ENCODE measurements at places on chromosomes 16 and 17.
A peak's percentile ranks its signal among the peaks of the same experiment; 100 is the strongest.

- DNase-seq: no peak
These were observed 19.7 kb upstream of the GUCY2D start for GRCh38 chr17:7982666-7983065.

GRCh38 chr16:15691046-15691445, 41.0 kb downstream of the NDE1 start:
- DNase-seq: no peak

GRCh38 chr16:4625560-4626159, 1.0 kb downstream of the MGRN1 start:
- no peak for DNase-seq

GRCh38 chr17:80539022-80539641, 5.5 kb upstream of the RPTOR start:
- no peak for DNase-seq

DNA sequence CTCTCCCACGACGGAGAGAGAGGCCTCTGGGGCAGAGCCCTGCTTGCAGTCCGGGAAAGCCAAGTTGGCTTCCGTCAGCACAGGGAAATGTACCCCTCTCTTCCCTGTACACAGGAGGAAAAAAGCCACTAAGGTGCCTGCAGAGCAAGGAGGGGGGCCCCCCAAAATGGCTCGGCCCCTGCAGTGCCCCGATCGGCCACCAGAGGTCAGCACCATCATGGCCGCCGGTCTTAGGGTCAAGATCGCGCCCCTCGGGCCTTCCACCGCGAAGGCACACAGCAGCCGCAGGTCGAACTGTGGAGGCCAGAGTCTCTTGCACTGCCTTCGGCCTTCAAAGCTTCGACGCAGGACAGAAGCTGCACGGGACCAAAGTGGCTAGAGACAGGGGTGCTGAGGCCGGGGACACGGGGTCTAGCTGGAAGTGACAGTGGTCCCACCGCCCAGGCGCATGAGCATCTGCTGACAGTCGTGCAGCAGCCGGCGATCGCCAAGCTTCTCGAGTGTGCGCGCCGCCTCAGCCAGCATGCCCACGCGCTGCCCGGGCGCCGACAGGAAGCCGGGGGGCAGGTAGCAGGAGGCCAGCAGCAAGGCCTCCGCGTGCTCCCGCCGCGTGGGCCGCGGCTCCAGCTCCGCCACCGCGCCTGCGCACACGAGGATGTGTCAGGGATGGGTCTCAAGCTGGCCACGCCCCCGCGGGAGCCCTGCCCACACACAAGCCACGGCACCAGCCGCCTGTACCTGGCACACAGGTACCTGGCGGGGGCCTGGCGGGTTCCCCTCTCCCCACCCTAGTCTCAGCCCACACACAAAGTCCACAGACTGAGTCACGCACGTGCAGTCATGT, 24.4 kb downstream of the SREBF1 start:
- DNase-seq: no peak

- no peak for DNase-seq
These were observed 203.4 kb upstream of the FOXF1 start for GRCh38 chr16:86306811-86307513.

- no peak for DNase-seq
These were observed at the start of gene TVP23A for GRCh38 chr16:10817963-10818941. TSS of gene TVP23A (minus strand) at chr16:10818794. CDS start at chr16:10818493, 301 bp downstream.

- DNase-seq: no peak
These were observed 16.5 kb upstream of the NF1 start for GRCh38 chr17:31078290-31078689.

GRCh38 chr17:57928928-57929327, 26.3 kb downstream of the CUEDC1 start:
- no peak for DNase-seq

GRCh38 chr16:46970089-46970488, 3.4 kb downstream of the DNAJA2 start:
- DNase-seq: no peak

DNA sequence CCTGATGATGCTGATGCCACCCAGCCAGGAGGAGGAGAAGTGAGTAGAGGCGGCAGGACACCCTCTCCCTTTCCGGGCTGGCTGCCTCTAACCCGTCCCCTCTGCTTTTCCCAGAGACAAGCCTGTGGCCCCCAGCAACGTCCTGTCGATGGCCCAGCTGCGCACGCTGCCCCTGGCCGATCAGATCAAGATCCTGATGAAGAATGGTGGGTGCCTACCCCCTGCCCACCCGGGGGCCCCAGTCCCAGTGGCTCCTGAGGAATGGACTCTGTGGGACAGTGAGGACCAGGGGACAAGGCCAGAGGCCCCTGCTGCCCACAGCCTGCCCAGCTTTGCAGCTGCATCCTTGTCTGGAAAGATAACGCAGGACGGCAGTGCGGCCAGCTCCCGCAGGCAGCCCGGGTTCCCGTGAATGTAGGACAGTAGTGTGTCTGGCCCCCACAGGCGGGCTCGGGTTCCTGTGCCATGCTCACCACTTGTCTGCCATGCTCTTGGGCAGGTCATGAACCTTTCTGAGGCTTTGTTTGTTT, 19.9 kb downstream of the POLR3E start:
- no peak for DNase-seq

GRCh38 chr16:12417815-12418211, 385.9 kb downstream of the CPPED1 start:
- DNase-seq: peak; percentile 5

DNA sequence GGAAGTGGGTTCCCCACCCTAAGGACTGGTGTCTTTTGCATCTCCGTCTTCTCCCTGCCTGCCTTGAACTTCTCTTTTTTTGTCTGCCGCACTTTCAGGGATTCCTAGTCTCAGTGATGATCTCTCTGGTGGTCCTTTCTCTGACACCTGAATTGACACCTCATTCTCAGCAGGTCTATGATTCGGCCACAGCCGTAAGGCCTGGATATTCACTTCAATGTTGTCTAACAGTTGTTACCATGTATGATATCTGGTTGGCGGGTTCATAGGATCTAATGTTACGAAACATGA, 25.1 kb upstream of the SLC47A1 start:
- DNase-seq: no peak

GRCh38 chr16:88867581-88868246, 1.3 kb upstream of the PABPN1L start:
- no peak for DNase-seq

DNA sequence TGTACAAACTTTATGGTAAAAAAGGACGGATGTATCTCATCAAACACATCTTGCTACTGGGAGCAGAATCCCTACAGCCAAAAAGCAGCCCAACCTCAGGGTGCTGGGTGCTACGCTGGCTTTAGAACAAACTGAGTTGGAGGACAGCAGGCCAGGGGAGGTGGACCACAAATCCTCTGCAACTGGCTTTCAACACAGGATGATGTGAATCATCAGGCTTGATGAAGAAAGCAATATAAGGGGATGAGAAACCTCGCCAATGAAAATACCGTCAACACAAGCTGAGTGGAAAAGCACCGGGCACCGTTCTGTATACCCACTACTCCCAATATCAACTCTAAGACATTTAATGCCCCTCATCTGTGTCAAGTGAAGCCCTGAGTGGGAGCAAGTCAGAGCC, 14.3 kb downstream of the HBQ1 start:
- DNase-seq: no peak

DNA sequence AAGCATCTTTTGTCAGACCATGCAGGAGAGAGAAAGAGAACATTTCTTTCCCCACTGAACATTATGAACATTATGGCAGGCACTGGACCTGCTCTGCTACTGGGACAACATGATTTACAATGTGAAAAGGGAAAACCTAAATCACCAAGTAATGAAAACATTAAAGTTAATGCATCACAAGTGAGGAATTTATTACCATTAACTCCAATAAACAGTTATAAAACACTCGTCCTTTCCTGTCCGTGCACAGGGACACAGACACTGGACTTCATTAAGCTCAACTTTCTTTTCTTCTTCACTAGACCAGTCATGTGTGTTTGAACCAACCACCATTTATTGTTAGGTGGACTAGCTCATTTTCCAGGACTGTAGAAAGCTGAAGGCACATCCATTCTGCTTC, 95.4 kb downstream of the SNX11 start:
- no peak for DNase-seq

- no peak for DNase-seq
These were observed 32.6 kb upstream of the ZFP90 start for GRCh38 chr16:68506331-68507053.

- no peak for DNase-seq
These were observed 116.2 kb downstream of the C16orf78 start for GRCh38 chr16:49489686-49490320.

- no peak for DNase-seq
These were observed 19.1 kb upstream of the KPNB1 start for GRCh38 chr17:47630614-47631013.

Data from pulmonary artery endothelial cell (primary cell).